Mononuclear cell (primary cell): ENCODE measurements at places on chromosomes 5 and 9. TPM values are rescaled to one million over a fixed set of nuclear protein-coding genes. Genes with fewer than 3 reads are reported as not detected.

The NR5A1 gene
- total RNA-seq: not detected

The LECT2 gene
- not detected for total RNA-seq

The ZDHHC12 gene
- 19.6 TPM for total RNA-seq

The IL31RA gene
- 1.8 TPM for total RNA-seq

The TAF11L4 gene
- not detected for total RNA-seq

The SLC1A1 gene
- total RNA-seq: not detected

The NTMT1 gene
- 22.0 TPM for total RNA-seq

The C9orf50 gene
- not detected for total RNA-seq

The QSOX2 gene
- 8.1 TPM for total RNA-seq

The SNX18 gene
- total RNA-seq: 83.6 TPM

The EIF4E1B gene
- 0.10 TPM for total RNA-seq

The ACOT12 gene
- total RNA-seq: 0.31 TPM

The CEP72 gene
- 3.5 TPM for total RNA-seq

The SH3GL2 gene
- under 0.01 TPM for total RNA-seq

The GPX8 gene
- total RNA-seq: 0.10 TPM

The PCYOX1L gene
- 9.2 TPM for total RNA-seq

The ARID3C gene
- not detected for total RNA-seq

The FAM114A2 gene
- 21.1 TPM for total RNA-seq

The CBY3 gene
- total RNA-seq: 0.52 TPM

The ANKRD18A gene
- 2.0 TPM for total RNA-seq

The FLT4 gene
- total RNA-seq: 1.3 TPM

The ATP10B gene
- under 0.01 TPM for total RNA-seq

The PCDHB8 gene
- total RNA-seq: not detected
